ENCODE measurements at places on chromosomes 12 and 14.

DNA sequence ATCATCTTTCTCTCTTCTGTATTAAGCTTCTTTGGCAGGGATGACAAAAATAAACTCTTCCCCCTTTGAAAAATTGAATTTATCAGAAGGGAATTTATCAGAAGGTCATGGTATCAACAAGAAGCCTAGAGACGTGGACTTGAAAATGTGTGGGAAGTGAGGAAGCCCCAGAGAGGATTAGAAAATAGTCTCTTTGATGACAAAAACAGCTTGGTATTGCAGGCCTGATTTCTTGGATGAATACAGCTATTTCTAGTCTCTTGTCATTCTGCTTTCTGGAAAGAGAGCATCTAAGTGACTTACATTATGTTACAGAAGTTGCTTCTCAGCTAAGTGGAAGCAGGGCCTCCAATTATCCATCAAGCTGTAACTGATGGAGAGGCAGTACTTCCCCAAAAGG is 111.1 kb downstream of the KITLG start:
- no peak for DNase-seq

- peak; percentile 24 for DNase-seq
These were observed 110.7 kb downstream of the BTG1 start for GRCh38 chr12:92034858-92035401.

DNA sequence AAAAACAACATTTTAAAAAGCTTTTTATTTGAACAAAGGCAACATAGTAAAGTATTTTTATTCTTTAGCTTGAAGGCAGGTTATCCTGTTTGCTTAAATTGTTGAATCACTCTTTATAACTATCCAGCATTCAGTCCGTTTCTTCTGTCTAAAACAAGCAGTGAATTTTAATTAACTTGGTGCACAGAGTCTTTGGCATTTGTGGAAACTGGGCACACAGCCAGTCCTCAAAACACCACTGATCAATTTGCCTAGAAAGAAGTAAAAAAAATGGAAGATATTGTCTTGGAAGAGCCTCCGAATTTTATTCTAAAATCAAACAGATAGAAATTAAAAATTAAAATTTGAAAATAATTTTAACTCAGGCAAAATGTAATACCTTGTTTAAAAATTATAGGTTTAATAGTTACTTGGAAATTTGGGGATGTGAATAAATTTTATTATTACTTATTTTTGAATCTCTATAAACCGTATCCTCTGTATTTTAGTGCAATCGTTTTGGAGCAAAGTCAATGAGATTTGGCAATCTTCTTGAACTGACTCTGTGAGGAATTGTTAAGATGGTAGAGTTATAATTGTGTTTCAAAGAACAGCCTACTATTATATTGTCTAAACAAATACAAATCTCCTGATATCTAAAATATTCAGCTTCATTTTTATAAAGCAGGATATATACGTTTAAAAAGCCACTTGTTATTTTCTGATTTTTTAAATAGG is 927.0 kb downstream of the SLC16A7 start:
- DNase-seq, result no peak

GRCh38 chr12:75507086-75507485 is 4.3 kb downstream of the KRR1 start:
- no peak for DNase-seq

GRCh38 chr12:43318021-43318420 is 234.0 kb downstream of the ADAMTS20 start:
- DNase-seq, result no peak

DNA sequence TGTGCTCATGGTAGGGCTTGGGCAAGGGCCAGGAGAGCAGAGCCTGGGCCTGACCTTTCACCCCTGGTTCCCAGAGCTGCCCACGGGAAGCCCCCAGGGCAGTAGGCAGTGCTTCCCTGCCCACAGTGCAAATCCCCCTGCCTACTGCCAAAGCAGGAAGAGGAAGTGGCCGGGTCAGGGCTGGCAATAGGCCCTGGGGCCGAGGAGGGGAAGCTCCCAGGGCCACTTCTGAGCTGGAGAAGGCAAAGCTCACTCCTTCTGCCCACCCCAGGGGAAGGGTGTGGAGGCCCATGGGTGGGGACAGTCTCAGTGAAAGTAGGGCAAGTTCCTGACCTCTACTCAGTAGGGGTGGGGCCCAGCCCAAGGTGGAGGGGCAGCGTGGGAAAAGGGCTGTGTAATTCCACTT is 5.4 kb upstream of the NR4A1 start:
- DNase-seq, result no peak

DNA sequence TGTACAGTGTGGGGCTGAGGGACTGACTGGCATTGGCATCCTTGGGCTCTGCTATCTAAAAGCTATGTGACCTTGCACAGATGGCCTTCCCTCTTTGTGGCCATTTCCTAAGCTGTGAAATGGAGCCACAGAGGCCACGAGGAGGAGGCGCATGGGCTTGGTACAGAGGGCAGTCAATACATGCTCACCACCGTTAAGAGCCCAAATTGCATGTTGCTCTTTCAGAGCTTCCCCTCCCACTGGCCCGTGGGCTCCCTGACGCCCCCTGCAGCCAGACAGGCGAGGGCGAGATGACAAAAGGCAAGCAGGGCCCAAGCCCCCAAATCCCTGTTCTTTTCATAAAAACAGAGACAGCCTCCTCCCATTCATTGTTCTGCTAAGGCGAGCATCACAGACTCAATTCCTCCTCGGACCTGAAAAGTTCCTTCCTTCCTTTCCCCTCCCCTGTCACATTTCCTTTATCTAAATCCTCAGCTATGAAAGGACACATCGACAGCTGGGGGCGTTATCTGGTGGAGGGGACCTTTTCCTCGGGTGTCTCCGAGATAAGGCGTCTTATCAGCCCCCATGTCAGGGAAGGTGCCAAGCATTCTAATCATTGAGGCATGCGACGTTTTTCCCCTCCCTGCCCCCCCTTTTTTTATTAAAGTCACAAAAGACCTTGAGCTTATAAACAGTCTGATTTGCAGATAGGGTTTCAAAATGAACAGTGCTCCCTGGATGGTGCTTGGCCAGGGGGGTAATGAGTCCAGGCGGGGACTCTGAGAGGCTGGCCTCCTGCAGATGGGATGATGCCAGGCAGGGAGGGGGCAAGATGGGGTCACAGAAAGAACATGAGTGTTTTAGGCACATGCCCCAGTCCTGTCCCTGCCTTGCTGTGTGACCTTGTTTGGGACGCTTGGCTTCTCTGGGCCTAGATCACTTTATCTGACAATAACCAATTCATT is 26.4 kb downstream of the FAM222A start:
- no peak for DNase-seq

GRCh38 chr12:107309020-107309419 is 215.7 kb upstream of the CRY1 start:
- no peak for DNase-seq

- no peak for DNase-seq
These were observed 23.8 kb upstream of the PWP1 start for GRCh38 chr12:107661830-107662229.

GRCh38 chr14:61609191-61609843 is 86.0 kb upstream of the HIF1A start:
- no peak for DNase-seq

- no peak for DNase-seq
These were observed 237.0 kb downstream of the KIF21A start for GRCh38 chr12:39205969-39206368.

DNA sequence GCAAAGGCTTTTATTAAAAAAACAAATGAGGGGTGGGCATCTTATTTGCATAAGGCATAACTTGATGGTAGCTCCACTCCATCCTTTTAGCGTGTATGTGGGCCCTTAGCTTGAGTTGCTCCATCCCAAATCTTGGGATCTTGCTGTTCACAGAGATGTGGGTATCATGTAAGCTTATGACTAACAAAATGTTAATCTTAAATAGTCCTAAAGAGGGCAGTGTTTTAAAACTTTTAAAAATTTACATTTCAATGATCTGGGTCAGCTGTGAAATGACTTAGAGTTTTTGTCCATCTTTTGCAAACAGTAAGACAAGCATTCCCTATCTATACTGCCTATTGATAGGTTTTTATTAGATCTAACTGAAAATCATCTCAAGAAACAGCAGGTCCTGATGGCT is 86.0 kb downstream of the SLCO1A2 start:
- DNase-seq, result no peak

DNA sequence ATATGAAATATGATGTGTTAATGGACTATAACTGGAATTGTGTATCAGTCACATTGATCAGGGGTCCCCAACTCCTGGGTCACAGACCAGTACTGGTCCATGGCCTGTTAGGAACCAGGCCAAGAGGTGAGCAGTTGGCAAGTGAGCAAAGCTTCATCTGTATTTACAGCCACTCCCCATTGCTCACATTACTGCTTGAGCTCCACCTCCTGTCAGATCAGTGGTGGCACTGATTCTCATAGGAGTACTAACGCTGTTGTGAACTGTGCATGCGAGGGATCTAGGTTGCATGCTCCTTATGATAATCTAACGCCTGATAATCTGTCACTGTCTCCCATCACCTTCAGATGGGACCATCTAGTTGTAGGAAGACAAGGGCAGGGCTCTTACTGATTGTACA is 72.3 kb downstream of the CDK17 start:
- DNase-seq, result no peak

- no peak for DNase-seq
These were observed 94.6 kb upstream of the ALG10B start for GRCh38 chr12:38222011-38222410.

DNA sequence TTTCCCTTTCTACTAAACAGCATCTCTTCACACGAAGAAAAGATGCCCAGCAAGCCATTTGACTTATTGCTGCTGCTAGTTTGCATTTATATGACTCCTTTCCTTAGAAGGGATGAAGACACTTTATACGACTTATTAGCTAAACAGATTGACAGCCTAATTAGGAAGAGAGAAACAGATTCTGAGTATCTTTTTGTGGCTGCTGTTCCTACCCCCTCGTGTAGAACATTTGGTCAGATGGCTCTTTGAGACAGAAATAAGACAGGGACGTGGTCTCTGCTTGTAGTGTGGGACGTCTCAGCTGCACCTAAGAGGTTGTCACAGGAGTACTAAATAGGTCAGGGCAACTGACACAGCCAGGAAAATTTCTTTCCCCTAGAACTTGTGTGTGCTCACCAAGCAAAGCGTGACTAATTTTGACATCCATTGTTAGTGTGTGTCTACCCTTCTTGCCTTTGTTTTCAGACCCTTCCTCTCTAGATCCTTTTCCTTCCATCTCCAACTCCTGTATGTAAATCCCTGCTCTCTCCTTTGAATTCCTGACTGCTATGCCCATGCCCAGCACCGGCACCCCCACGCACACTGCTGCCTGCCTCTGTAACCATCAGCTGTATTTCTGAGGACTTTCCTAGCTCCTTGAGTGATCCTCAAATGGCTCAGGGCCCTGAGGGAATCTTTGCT is 83.2 kb downstream of the DAD1 start:
- no peak for DNase-seq

- DNase-seq, result no peak
These were observed 34.3 kb upstream of the DICER1 start for GRCh38 chr14:95191445-95192199.

GRCh38 chr12:57090490-57090889 is 1.6 kb downstream of the NAB2 start:
- DNase-seq, result no peak

DNA sequence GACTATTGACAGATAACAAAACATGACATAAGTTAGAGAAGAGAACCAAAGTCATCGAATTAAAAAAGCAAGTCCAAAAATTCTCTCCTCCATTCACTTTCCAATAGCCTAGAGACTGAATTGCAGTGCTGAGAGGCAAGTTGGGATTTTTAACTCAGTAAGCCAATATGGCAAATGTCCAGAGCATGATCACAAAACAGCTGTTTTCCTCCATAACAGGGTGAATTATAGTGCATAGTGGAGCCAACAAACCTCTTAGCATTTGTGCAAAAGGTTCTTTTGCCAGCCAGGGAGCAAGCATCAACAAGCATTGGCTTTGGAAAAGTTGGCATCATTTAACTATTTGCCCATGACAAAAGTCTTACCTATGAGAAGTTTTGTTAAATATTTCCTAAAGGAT is 458.8 kb upstream of the NOVA1 start:
- DNase-seq, result no peak

DNA sequence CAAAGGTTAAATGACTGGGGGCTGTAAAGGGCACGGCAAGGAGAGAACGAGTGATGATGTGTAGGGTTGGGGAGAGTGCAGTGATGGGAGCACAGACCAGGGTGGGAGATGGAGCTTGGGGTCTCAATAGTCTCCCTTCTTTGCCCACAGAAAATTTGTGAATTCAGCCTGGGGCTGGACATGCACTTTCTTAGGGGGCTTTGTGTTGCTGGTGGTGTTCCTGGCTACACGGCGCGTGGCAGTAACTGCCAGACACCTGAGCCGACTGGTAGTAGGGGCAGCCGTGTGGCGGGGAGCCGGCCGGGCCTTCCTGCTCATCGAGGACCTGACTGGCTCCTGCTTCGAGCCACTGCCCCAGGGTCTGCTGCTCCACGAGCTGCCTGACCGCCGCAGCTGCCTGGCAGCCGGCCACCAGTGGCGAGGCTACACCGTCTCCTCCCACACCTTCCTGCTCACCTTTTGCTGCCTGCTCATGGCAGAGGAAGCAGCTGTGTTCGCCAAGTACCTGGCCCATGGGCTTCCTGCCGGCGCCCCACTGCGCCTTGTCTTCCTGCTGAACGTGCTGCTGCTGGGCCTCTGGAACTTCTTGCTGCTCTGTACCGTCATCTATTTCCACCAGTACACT is 1.7 kb downstream of the FITM1 start:
- peak; percentile 21 for DNase-seq

DNA sequence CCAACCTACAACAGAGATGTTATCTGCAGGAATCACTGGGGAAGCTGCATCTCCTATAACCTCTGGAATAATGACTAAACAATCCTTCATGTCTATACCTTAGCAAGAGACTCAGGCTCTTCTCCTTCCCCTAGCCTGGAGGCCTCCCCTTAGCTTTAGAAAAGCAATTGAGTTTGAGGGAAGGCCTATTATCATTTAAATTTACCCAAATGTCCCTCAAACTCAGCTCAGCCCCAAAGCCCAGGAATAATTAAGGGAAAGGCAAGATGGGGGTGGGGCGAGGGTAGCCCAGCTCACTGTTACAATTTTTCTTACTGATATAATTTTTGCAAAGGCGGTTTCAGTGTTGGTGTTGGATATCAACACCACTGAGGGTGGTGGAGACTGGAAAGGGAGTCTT is 151.4 kb upstream of the EEA1 start:
- DNase-seq, result no peak

DNA sequence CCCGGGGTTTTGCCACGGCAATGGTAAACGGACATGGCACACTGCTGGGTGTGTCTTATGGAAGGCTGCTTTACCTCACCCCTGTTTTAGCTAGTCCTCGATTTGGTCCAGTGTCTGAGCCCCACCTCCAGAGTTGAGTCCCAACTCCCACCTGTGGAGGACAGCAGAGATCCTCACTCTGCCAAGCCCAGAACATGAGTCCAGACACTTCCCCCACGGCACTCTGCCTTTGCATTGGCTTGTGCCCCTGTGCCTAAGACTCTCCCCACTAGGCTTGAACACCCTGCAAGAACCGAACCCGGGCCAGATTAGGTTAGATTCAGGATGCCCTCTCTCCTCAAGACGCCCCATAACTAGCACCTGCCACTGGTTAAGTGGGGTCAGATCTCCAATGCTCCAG is 59.8 kb upstream of the C14orf180 start:
- DNase-seq, result no peak

DNA sequence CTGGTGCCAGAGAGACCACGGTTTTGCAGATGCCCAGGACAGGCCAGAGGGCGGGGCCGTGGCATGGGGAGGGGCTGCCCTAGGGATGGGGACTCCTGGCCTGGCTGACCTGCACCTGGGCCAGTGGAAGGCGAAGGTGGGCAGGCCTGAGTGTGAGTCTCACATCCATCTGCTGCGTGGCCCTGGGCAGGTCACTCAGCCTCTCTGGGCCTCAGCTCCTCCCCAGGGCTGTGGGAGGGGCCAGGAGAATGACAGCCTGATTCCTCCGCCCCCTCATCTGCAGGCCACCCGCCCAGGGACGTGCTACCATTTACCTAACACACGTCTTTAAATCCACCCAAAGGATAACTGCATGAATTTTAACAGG is 90.9 kb downstream of the GALNT9 start:
- no peak for DNase-seq

Data from stimulated activated CD4-positive, alpha-beta T cell treated with anti-CD3 and anti-CD28 coated beads, Interleukin-12 subunit alpha, Interleukin-12 subunit beta, amount 100 ng/mL, for 4 hours (primary cell).